Right lung (tissue), 10 donors: ENCODE measurements at places on chromosomes 6 and 20.

GRCh38 chr6:100701728-100702127 lies 179.4 kb downstream of the ASCC3 start:
- DNase-seq, result no peak

- no peak for DNase-seq
Measured at GRCh38 chr20:61846741-61847419, 218.8 kb downstream of the TAF4 start.

DNA sequence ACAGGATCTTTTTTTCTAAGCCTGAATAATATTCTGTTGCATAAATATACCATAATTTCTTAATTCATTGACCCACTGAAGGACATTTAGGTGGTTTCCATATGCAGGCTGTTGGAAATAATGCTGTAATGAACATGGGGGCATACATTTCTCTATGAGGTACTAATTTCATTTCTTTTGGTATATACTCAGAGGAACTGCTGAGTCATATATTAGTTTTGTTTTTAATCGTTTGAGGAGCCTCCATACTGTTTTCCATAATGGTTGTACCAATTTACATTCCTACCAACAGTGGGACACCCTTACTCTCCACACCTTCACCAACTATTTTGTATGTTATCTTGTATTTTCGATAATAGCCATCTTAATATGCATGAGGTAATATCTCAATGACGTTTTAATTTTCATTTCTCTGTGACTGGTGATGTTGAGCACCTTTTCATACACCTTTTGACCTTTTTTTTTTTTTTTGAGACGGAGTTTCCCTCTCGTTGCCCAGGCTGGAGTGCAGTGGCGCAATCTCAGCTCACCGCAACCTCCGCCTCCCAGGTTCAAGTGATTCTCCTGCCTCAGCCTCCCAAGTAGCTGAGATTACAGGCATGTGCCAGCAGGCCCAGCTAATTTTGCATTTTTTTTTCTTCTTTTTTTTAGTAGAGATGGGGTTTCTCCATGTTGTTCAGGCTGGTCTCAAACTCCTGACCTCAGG lies 187.4 kb downstream of the RNGTT start:
- DNase-seq, result no peak

- no peak for DNase-seq
Measured at GRCh38 chr6:168058691-168059551, 20.1 kb downstream of the FRMD1 start.

GRCh38 chr20:61414455-61414991 lies 162.5 kb downstream of the CDH4 start:
- DNase-seq, result no peak

GRCh38 chr6:12165722-12166280 lies 124.4 kb upstream of the EDN1 start:
- DNase-seq, result no peak

GRCh38 chr20:11591965-11592364 lies 325.7 kb upstream of the BTBD3 start:
- DNase-seq, result no peak

DNA sequence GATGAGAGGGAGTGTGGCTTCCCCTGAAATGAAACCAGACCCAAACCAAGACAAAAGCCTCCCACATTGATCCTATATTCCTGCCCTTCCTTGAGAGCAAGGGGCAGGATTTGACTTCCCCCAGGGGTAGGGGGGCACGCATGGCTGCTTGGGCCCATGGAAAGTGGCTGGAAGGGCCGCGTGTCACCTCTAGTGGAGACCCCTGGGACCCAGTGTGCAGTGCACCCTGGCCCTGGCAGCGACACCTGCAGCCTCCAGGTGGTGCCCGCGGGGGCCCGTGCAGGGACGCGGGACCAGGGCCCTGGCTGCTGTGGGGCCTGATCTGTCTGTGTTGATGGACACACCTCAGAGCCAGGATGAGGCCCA lies 18.0 kb upstream of the SLCO4A1 start:
- DNase-seq, result no peak

DNA sequence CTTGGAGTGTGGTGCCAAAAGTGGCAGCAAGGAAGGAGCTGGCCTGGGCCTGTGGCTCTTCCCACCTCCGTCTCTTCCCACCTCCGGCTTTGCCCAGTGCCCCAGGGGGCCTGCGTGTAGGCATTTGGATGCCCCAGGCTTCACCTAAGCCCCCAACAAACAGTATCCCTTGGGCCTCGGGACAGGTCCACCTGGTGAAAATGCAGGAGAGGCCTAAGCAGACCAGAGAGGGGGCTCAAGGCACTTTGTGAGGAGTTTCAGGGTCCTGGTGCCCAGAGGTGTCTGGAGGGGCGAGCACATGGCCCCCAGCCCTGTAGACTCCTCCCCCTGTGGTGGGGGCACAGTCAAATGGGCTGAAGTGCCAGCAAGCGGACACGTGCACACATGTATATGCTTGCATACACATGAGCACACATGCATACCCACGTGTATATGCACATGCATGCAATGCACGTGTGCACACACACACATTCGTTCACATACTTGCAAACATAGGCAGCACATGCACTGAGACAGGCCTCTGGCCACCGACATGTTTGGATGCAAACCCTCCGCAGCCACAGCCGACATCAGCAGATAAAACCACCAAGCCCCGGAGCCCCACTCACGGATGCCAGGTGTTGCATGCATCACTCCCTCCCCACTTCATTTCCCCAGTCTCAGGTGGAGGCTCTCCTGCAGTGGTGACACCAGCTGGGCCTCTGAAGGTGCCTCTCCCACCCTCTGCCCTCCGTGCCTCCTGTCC lies 124.5 kb downstream of the TAF4 start:
- DNase-seq, result no peak

DNA sequence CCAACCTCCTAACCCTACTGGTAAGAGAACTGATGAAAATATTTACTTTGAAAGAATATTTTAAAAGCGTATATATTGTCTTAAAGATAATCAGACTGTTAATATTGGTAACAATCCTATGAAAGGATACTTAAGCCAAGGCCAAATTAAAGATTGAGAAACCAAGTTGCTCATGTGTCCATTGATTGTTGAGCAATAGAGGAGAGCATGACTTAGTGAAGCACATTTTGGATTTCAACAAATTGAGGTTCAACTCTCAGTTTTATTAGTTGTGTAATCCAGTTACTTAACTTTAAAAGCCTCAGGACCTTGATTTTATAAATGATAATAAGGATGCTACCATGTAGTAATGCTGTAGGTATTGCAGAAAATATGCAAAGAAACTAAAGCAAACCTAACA lies 56.8 kb downstream of the PRL start:
- DNase-seq, result no peak

DNA sequence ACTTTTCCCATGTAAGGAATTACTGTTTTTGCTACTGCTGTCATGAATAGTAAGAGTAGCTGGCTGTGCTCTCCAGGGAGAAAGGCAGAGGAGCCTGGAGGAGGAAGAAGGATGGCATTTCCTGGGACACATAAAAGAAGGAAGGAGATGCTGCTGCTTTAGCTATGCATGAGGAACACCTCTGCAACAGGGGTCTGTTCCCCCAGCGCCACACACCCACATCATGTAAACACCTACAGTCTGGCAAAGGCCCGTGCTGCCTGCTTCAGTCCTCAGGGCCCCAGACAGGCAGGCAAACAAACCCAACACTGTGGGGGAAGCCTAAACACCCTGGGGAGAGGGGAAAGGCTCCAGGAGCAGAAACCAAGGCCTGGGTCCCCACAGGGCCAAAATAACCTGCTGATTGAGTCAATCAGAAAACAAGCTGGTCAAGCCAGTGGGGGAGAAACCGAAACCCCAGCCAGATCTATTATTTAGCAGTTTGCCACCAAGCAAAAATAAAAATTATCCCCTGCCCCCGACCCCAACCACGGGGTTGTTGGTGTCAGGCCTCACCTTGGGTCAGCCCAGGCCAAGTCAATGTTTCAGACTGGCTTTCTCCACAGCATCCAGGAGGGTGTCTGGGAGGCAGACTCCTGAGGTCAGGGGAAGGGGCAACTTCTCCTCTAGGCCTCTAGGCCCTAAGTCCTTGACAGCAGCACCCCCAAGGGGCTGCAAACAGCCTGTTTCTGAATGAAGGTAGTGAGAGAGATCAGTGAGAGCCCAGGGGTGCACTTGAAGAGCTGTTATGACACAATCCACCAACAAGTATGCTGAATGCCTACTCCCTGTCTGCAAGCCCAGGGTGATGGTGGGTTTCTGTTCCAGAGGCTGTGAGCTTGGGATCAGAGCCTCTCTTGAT lies 34.6 kb upstream of the SCUBE3 start:
- no peak for DNase-seq

DNA sequence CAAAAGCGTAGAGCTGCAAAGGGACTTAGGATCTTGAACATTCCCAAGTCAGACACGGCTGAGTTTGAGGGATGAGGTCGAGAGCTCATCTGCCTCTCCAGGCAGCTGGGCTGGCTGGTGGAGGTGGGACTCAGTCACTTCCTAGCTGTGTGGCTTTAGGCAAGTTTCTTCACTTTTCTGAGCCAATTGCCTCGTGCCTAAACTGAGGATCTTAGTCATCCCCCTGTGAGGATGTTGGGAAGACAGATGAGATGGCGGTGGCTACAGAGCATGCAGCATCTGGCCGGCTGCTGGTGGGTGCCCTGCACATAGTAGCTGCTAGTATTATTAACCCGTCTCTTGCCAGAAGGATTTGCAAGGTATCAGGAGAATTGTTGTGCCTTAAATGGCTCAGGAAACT lies 27.5 kb downstream of the TFAP2C start:
- no peak for DNase-seq

DNA sequence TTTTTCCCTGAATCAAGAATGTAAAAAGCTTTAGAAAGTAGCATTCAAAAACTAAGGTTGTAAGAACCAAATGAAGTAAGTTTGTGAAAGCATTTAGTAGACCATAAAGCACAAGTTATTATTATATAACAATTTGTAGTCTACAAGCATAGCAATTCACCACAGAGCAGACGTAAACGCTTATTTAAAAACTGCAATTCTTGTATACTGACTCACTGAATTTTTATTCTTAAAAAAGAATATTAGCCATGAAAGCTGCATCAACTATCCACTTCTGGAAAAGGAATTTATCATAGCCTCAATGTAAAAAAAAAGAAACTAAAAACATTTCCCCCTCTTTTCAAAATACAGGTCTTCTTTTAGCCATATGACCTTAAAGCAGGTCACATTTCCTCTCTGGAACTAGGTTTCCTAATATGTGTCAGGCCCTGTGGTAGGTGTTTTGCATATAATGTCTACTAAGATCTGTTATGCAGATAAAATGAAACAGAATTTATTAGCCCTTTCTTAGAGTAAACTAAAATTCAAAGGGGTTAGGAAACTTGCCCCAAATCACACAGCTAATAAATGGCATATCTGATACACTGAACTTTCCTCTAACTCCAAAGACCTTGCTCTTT lies 2.1 kb downstream of the MAP3K7 start:
- DNase-seq, result no peak

DNA sequence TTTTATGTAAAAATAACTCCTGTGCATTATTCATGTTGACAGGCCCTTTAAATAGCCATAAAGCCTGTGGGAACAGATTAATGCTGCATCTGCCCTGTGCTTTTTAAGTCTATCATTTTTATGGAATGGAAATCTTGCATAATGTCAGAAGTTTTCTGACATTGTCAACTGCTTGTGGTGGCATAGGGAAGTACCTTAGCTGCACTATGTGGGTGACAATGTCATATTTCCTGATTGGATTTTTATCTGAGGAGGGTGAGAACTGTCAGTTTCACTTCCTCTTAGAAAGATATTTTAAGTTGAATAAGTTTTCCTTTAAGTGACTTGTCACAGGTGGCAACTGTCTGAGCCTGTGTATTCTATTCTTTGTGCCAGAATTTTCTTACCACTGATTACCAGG lies 267.9 kb downstream of the PLCB1 start:
- no peak for DNase-seq
